NCI-H460 (cell line): ENCODE measurements at places on chromosomes 2 and 18. TPM values are rescaled to one million over a fixed set of nuclear protein-coding genes. Genes with fewer than 3 reads are reported as not detected.
A peak's percentile ranks its signal among the peaks of the same experiment; 100 is the strongest.

Gene ALPP
- not detected in 2 replicates for total RNA-seq

Gene OTOS
- total RNA-seq: not detected in 2 replicates

Gene EPB41L3
- 499 and 554 TPM in 2 replicates for total RNA-seq

Gene PROM2
- total RNA-seq: 0.06 and 0.15 TPM in 2 replicates

Gene TTN
- total RNA-seq: 2.0 and 2.6 TPM in 2 replicates

Gene HOXD9
- total RNA-seq: not detected in 2 replicates

Gene MYL1
- not detected in 2 replicates for total RNA-seq

Gene DNAJC5G
- total RNA-seq: not detected in 2 replicates

Gene PRSS56
- total RNA-seq: not detected in 2 replicates

Gene ANKRD39
- total RNA-seq: 13.2 and 15.1 TPM in 2 replicates

Gene SPATA3
- not detected in 2 replicates for total RNA-seq

Gene AOX1
- 10.7 and 15.2 TPM in 2 replicates for total RNA-seq

GRCh38 chr2:41717839-41718238, 330.0 kb upstream of the PKDCC start:
- no peak for DNase-seq

GRCh38 chr2:71706836-71707235, 253.5 kb downstream of the DYSF start:
- DNase-seq: no peak

DNA sequence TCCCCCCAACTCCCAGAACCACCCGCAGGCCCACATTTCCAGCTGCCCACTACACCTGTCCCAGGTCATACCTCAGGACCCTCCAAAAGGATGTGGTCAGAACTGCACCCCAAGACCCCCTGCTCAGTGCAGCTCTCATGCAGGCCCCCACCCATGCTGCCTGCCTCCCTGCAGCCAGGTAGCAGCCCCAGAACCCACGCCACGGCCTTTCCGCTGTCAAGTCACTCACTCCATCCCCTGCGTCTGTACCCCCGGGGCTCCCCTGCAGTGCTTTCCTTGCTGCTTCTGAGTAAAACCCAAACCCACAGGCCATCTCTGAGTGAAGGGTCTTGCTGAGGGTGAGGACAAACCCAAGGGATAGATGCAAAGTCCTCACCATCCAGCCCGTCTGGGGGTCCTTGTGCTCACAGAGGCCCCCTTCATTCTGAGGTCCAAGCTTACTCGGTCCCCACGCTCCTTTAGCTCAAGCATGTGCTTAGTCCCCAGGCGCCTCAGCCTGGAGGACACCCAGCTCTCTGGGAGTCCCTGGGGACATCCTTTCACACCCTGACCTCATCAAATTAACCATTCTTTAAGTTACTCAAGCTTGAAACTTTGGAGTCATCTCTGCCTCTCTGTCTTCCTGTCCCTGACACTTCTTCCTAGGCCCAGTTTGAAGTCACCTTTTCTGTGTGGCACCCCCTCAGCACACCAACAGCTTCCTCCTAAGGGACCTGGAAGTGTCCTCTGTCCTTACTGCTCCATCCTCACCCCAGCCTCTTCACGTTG, 130.1 kb downstream of the SMAD7 start:
- no peak for DNase-seq

DNA sequence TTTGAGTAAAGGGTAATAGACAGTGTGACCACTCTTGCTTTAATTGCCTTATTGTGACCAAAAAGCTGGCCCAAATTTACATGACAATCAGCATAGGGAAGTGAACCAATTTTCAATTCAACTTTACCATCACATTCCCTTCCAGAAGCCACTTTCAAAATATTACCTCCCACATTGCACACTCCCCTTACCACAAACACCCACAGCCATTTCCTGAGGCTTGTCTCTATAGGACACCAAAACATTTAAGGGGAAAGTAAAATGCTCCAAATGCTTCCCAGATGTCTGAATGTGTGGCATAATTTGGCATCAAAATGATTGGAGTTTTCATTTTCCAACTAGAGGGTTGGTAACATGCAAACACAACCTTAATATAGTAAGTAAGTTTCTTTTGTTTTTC, 616.1 kb downstream of the SLC4A3 start:
- no peak for DNase-seq

- no peak for DNase-seq
These were observed 122.4 kb downstream of the GREB1L start for GRCh38 chr18:21364471-21364870.

GRCh38 chr18:40555914-40556313, 1399.1 kb upstream of the PIK3C3 start:
- no peak for DNase-seq

DNA sequence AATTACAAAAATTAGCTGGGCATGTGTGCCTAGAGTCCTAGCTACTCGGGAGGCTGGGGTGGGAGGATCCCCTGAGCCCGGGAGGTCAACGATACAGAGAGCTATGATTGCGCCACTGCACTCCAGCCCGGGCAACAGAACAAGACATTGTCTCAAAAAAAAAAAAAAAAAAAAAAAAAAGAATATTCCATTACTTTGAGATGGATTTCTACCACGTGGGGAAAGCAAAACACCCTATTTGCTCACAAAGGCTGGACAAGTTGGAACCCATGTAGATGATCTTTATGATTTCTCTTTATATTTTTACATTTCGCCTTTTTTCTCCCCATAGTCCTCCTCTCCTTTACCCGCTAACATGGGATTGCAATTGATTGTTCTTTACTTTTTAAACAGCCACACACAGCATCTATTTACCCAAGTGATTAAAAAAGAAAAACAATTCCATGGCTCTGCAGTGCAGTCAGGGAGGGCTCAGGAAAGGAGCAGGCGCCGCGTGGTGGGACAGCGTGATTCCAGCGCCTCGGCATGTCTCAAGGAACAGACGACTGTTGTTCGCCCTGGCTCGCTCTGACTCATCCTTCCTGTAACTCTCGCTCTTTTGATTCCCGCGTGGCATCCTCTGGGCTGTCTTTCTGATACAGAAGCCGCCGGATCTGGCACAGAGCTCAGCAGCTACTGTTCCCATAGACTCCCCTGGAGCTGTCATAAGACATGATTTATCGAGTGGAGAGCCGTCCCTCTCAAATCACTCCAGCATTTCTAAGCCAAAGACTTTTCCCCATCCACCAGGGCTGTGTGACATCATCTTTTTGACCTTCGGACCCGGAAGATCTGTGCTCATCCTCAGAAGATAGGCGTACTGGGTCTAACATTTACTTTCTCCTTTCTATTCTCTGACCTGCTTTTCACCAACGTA, 230.4 kb upstream of the AGAP1 start:
- DNase-seq: peak; percentile 95

- DNase-seq: no peak
These were observed 218.8 kb downstream of the SCG2 start for GRCh38 chr2:223383315-223383714.

- DNase-seq: no peak
These were observed 185.8 kb upstream of the HS6ST1 start for GRCh38 chr2:128504246-128505149.

DNA sequence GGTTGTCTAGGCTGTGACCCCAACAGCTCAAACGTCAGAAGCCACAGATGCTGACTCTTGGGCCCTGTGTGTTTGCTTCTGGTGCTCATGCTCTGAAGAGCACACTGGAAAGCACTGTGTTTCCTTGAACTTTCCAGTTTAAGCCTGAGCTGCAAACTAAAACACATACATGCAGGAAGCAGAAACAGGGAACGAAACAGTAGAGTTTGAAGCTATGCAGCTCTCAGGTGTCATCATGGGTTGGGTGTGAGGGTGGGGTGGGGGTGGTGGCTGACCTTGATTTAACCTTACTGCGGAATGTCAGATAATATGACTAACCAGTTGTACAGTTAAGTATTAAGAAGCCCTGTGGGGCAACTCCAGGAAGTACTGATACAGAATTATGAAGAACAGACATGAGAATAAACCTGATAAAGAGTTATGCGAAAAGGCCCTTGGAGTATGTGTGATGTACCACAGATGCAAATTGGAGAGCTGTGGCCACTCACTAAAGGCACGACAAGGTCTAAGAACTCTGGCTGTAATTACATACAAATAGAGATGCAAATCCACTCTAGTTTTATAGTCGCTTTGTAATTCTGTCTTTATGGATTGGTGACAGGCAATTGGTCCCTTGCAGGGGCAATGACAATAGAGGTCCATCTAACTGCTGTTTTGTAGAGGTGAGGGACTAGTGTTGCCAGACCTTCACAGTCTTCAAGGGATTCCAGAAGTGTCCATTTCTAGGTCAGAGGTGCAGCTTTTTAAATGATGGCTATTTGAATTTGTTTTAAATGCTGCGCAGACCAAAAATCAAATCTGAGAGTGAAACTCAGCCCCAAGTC, 273.1 kb downstream of the NAPG start:
- DNase-seq: no peak

DNA sequence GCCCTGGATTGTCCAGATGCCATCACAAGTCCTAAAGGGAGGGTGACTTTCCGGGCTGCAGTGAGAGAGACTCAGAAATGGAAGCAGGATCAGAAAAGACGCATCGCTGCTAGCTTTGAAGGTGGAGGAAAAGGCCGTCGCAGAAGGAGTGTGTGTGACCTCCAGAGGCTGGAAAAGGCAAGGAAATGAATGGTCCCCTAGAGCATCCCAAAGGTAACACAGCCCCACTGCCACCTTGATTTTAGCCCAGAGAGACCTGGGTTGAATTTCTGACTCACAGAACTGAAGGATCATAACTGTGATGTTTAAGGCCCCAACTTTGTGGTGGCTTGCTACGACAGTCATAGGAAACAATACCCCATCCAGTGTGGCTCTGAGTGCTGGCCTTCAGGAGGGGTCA, 8.6 kb upstream of the NCK2 start:
- DNase-seq: no peak

- no peak for DNase-seq
These were observed 67.2 kb downstream of the UGGT1 start for GRCh38 chr2:128158176-128158575.

GRCh38 chr2:240918258-240919091, 12.3 kb downstream of the CROCC2 start:
- no peak for DNase-seq

- DNase-seq: no peak
These were observed 60.7 kb upstream of the KIF5C start for GRCh38 chr2:148814143-148814859.

DNA sequence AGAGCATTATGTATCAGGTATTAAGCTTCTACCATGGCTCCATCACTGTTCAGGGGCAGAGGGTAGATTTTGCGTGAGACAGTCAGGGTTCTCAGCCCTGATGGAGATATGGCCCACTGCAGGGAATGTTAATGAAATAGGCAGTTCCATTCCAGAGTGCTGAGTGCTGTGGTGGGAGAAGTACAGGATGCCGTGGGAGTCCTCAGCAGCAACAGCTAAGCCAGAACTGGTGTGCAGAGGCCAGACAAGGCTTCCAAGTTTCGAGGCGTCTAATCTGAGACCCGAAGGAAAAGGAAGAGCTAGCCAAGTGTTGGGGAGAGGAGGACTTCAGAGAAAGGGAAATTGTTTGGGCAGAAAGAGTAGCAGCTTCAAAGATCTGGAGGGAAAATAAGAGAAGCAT, 30.2 kb upstream of the MAPRE2 start:
- no peak for DNase-seq

- DNase-seq: no peak
These were observed 156.3 kb downstream of the LAMA1 start for GRCh38 chr18:6961331-6961730.

DNA sequence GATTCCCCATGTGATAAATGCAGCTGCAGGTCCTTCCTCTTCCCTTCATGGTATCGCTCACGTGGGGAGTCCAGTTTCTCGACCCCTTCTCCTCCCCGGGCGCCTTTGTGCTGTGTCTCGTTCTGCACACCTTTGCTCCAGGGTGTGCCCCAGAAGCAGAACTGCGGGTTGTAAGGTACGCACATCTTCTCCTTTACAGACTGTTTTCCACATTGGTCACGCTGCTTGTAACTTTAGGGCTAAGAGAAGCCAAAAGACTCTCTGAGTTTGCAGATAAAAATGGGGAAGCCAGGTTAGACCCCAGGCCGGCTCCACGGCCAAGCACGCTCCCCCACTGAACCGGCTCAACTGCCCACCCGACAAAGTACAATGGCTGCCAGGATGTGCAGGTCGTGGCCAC, 45.9 kb upstream of the TFCP2L1 start:
- no peak for DNase-seq

DNA sequence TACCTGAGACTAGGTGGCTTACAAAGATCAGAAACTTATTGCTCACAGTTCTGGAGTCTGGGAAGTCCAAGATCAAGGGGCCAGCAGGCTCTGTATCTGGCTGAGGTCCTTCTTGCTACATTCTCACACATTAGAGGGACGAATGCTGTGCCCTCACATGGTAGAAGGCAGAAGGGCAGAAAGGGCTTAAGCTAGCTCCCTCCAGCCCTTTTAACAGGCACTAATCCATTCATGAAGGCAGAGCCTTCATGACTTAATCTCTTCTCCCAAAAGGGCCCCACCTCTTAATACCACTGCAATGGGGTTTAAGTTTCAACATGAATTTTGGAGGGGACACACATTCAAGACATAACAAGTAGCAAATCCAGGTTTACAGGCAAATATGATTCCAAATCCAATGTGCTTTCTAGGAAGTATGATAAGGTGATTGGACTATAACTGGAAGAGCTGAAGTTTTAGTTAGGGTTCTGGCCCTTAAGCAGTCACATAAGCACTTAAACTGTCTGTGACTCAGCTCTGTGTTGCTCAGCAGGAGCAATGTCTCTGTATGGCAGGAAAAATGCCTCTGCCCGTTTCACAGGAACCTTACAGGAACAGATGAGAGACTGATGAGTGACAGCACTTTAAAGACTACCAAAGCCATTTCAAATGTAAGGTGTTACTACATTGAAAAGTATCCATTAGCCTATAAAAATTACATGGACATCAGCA, 119.6 kb upstream of the PTPRM start:
- DNase-seq: no peak

DNA sequence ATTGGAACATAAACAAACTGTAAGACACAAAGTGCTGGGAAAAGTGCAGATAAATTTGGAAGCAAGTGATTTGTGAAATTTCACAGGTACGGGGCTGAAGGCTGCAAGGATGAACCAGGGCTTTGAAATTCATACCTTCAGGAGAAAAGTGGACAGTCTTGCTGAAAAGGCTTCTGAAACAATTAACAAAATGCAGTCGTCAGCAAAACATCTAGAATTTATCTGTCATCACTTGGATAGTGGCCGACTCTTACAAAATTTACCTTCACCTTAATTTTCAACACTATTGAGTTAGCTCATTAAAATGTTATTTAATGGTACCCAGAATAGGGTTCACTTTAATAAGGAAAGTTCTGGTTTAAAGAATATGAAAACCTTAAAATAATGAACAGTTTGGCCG, 138.3 kb downstream of the SNTG2 start:
- DNase-seq: no peak

DNA sequence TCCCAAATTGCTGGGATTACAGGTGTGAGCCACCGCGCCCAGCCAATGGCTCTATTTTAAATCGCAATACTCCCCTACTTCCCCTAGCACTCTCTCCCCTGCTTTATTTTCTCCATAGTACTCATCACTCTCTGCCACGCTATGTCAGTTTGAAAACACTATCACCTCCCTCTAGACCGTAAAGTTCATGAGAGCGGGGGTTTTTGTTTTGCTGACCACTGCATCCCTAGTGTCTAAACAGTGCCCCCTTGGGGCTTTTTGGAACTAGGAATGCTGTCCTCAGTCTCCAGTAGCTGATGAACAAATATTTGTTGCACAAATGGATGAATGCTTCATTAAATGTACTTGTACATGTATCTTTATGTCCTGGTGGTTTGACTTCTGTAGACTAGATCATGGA, 44.1 kb downstream of the ATOH8 start:
- DNase-seq: peak; percentile 30

- DNase-seq: no peak
These were observed 891.6 kb upstream of the CRIM1 start for GRCh38 chr2:35463805-35464596.
